ENCODE measurements at places on chromosomes 6 and 20. TPM values are rescaled to one million over a fixed set of nuclear protein-coding genes. Genes with fewer than 3 reads are reported as not detected.

The GPR63 gene
- total RNA-seq = 0.99 TPM

DNA sequence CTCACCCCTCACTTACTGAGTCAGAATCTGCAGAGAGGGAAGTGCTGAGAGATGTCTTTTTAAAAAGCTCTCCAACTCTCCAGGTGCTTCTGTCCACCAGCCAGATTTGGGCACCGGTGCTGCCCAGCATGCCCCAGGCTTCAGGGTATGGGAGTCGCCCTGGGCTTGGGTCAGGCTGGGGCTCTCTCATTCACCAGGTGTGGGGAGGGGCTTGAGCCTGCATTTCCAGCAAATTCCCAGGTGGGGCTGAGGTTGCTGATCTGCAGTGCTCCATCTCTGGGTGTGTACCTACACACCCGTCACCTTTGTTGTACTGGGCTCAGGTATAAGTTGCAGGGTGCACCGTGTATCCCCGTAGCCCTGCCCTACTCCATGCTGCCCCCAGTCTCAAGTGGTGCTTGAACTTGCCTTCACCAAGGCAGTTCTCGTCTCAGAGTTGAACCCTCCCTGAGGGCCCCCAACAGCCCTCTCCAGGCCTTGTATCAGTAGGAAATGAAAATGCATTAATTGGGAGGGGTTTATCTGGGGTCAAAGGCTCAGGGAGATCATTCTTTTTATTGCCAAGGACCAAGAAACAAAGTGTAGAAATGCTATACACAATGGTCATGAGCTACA, 23.5 kb downstream of the PPP1R3G start:
- no peak for DNase-seq

DNA sequence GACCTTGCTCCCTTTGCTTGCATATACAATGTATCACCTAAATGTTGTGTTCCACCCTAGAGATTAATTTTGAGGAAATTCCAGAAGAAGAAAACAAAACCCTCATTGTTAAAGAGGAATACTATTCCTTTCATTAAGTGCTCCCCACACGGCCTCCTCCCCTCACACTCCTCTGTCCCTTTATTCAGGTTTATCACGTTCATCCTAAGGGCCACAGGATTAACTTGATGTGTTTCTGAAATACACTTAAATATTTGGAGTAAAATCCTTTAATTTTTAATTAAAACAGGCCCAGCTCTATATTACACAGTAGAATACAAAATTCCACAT, 89.4 kb upstream of the MRPS10 start:
- DNase-seq = no peak

The PCSK2 gene
- total RNA-seq = 16.2 TPM

GRCh38 chr20:63868264-63868663, 3.2 kb downstream of the TPD52L2 start:
- DNase-seq = no peak

Data from thoracic aorta (tissue), 2 donors.